ENCODE measurements at places on chromosomes 11 and 22.

DNA sequence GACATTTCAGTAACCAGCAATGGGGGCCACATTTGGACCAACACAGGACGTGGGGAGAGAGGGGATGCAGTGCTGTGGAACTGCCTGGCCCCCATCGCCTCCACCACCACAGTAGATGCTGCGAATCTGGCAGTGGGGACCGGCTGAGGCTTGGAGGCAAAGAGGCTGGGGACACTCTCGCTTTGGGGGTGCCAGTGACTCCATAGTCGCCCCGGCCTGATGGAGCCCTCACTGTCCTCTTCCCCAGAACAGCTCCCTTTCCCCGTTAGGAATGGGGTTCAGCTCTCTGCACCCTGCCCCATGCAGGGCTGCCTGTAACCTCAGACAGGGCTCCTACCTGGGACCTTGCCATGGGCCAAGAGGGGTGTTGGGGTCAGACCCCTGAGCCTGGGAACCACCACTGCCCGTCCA is 1.8 kb upstream of the MUC2 start:
- no peak for DNase-seq

- no peak for DNase-seq
These were observed 12.7 kb downstream of the IGHMBP2 start for GRCh38 chr11:68916439-68916838.

GRCh38 chr11:36657610-36658267 is 59.7 kb upstream of the RAG2 start:
- no peak for DNase-seq

DNA sequence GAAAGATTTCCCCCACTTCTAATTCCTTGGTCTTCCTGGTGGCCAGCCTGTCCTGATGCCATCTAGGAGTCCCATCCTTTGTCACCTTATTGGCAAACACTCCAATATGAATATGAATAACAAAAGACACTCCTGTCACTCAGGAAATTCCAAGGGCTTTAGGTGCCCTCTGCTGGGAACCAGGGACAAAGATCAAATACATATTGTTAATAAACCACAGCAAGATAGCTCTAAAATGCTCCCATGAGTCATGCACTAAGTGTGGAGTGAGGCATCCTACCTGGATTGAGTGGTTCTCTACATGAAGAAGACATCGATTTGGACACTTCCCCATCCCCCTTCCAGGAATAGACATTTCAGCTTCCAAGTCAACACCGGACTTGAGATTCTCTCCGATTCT is 823.6 kb downstream of the TBC1D22A start:
- DNase-seq = no peak

DNA sequence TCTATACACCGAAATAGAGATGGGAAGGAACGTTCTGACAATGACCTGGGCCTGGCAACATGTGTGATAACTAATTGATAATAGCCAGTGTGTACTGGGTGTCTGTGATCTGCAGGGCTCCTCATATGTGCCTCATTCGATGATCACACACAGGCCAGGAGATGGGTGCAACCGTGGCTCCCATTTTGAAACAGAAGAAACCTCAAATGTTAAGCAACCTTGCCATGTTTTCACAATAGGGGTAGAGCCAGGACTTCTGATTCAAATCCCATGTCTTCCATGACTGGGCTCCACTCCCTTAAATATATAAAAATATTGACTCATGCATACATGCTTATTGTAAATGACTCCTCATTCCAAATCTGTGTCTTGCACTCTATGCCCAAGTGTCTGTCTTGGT is 11.1 kb downstream of the APOL3 start:
- DNase-seq = peak; percentile 29

- peak; percentile 53 for DNase-seq
These were observed at the start of gene P2RX6 for GRCh38 chr22:21014726-21015465. Gene P2RX6 (plus strand): TSS chr22:21015165. CDS start chr22:21015175, 10 bp downstream.

All from MV-4-11 (cell line).